ENCODE measurements at places on chromosomes 1 and 21. TPM values are rescaled to one million over a fixed set of nuclear protein-coding genes. Genes with fewer than 3 reads are reported as not detected.

The WLS gene
- 74.7 TPM for total RNA-seq

The NTRK1 gene
- total RNA-seq, result not detected

The NBPF20 gene
- total RNA-seq, result 3.2 TPM

The PRUNE1 gene
- 10.6 TPM for total RNA-seq

The UBR4 gene
- total RNA-seq, result 78.3 TPM

The ERVH48-1 gene
- not detected for total RNA-seq

The TATDN3 gene
- total RNA-seq, result 8.0 TPM
